Left forelimb (tissue), 1 donor: ENCODE measurements at places on chromosomes 6 and 20.

DNA sequence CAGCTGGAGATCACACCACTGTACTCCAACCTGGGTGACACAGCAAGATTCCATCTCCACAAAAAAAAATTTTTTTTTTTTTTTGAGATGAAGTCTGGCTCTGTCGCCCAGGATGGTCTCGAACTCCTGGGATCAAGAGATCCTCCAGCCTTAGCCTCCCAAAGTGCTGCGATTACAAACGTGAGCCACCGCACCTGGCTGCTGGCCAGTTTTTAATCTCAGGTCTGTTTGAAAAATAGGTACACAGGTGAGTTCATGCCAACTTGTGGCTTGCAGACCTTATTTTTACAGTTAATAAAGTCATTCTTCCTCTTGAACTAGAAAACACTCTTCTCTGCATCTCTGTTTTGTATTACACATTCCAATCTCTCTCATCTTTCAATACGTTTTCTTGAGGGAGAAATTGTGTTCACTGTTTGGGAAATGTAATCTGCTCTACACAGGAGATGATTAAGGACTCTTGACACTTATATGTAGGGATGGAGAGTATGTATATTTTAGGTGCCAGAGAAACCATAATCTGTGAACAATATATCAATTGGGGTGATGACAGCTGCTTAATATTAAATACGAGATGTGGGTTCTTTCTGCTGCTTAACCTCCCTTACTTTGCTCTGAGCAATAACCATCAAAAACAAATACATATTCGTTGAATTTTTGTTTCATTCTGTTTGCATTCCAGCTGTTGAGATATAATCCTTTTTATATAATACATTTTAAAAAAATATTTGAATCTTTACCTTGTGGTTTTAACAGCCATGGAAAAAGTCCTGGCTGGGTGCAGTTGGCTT, 17.7 kb upstream of the RIPOR3 start:
- no peak for DNase-seq

DNA sequence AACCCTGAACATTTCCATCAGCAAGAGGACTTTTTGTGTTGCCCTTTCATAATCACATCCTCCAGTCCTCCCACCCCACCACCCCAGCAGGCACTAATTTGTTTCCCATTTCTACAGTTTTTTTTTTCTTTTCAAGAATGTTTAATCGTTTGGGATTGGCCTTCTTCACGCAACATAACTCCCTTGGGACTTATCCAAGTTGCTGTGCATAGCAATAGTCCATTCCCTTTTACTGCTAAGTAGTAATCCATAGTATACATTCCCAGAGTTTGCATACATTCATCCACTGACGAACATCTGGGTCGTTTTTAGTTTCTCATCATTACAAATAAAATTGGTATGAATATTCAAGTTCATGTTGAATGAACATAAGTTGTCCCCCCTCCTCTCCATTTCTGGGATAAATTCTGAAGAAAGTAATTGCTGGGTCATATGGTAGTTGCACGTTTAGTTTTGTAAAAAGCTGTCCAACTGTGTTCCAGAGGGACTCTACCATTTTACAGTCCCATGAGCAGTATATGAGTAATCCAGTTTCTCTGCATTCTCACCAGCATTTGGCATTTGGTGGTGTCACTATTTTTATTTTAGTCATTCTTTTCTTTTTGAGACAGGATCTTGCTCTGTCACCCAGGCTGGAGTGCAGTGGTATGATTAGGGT, 90.8 kb downstream of the DOK5 start:
- DNase-seq = no peak

- no peak for DNase-seq
Measured at GRCh38 chr6:111260570-111261298, 173.4 kb downstream of the SLC16A10 start.

- no peak for DNase-seq
Measured at GRCh38 chr6:99270030-99270429, 79.4 kb downstream of the FAXC start.

- DNase-seq = no peak
Measured at GRCh38 chr20:41902346-41902745, 284.2 kb upstream of the CHD6 start.

DNA sequence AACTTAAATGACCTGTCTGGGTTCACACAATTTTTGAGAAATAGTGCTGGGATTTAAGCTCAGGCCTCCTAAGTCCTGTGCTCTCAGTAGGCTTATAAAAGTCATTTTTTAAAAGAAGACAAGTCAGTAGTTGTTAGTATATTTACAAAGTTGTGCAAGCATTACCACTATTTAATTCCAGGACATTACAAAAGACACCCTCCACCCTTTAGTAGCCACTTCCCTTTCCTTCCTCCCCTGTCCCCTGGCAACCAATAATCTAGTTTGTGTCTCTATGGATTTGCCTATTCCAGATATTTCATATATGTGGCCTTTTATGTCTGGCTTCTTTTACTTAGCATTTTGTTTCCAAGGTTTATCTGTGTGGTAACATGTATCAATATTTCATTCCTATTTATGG, 37.6 kb downstream of the HMGN3 start:
- no peak for DNase-seq

- no peak for DNase-seq
Measured at GRCh38 chr6:69180361-69181067, 545.4 kb downstream of the ADGRB3 start.

GRCh38 chr20:14921513-14921912, 584.1 kb upstream of the FLRT3 start:
- no peak for DNase-seq

DNA sequence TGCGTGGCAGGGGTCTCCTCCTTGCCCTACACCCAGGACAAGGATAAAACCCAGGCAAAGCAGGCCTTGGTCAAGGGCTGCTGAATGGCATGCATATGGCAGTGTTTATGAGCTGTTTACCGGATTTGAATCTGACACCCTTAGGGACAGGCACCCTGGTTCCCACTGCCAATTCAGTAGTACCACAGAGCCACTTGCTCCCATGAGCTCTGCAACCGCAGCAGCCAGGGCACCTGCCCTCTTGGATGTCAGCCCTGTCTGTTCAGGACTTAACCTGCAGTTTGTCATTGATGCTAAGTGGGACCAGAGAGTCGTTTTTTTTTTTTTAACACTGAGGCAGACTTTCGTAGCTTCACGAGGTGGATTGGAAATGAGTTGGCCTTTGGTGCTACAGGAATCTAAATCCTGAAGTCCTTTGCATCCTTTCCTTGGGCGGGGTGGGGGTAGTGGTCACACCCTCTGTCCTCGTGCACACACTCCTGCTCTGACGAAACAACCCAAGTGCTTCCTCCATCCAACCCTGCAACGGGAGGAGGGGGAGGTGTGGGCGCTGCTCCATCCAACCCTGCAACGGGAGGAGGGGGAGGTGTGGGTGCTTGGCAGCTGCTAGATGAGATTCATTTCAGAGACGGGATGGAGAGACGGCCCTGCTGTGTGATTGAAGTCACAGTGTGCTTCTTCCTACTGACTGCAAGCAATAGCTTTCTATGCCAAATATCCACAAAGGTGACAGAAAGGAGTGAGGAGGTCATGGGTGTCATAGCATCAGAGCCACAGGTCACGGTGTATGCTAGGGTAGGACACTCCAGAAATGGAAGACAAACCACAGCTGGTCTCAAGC, 166.5 kb downstream of the SMOC2 start:
- no peak for DNase-seq

DNA sequence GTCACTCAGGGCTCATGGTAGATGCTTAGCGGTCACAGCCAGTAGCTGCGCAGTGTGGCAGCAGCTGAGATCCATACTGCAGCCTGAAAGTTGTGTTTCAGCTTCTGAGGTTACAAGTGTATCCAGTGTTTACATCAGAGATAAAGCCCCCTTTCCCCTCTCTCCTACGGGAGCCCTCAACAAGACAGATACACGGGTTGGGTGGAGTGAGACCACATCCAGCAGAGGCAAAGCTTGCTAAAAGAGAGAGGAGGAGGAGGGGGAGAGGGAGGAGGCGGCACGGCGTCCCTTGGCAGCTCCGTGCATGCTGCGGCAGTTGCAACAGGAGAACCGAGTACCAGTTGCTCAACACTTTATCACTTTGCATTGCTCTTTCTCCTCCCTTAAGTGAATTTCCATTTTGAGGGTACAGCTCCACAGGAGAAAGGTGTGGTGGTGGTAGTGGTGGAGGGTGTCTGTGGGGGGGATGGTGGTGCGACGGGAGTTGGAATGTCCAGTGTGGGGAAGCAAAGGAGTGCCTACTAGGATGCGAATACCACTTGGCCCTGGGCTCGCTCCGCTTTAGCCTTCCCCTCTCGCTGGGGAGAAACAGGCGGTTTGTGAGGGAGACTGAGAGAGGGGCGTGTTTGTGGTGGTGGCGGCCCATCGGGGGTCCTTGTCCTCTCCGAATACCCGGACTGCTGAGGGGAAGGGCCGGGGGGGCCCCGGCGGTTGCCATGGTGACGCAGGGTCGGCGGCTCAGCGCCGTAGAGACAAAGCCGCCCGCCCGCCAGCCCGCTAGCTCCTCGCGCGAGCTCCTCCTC, 405 bp upstream of the RNF182 start:
- peak; percentile 75 for DNase-seq

GRCh38 chr6:69789578-69789977, 7.2 kb downstream of the LMBRD1 start:
- DNase-seq = no peak

DNA sequence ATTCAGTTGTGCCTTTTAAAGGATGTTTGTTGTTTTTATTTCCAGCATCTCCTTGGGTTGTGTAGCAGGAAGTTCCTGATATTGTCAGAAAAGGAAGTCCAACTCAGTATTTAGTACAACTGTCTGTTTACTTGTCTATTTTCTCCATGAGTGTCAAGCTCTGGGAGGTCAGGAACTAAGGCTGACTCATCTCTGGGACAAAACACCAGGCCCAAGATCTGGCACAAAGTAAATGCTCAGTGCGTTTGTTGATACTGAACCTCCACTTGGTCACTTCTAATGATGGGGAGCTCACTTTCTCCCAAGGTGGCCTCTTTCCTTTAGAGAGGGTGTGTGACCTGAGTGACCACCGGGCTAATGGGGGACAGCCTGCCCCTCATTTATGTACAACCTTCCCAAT, 12.6 kb upstream of the PIGU start:
- no peak for DNase-seq

DNA sequence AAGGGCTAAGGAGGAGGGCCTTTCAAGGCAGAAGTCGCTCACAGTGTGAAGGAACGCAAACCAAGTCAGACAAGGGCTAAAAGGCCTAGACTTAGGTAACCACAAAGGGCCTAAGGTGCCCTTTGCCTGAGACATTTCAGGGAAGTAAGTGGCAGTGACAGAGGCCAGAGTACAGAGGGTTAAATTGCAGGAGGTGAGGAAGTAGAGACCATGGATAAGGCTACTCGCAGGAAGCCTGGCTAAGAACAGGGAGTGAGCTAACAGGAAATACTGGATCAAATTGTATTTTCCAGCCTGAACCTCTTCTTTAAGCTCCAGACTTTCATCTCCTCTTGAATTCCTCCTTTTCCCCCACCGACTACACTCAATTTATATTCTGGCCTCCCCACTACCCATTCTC, 16.6 kb downstream of the ZHX3 start:
- DNase-seq = no peak

- DNase-seq = no peak
Measured at GRCh38 chr20:20754714-20755113, 42.3 kb upstream of the RALGAPA2 start.

GRCh38 chr20:55354720-55355119, 650.6 kb downstream of the CBLN4 start:
- DNase-seq = no peak

GRCh38 chr6:27593200-27593818, 120.4 kb upstream of the ZNF184 start:
- no peak for DNase-seq

DNA sequence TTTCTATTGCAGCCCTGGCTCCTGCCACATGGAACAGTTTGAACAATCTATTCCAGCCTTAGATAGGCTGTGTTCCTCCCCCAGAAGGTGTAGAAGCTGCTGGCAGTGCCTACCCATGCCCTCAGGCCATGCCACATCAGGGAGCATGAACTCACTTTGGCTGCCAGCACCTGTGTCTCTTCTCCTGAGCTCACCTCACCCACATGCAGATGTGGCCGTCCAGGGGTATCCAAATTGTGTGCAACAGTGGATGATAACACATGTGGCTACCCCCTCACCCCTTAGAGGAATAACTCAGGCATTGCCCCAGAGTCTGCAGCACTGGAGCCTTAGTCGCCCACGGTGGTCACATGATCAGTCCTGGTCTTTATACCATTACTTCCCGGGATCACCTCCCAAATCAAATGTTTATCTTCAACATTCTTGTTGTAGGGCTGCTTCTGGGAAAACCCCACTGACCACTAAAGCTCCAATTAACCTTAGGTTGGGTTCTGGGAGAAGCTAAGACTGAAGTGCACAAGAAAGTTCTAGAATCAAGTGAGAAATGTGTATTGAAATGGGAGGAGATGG, 110.4 kb downstream of the BANF2 start:
- no peak for DNase-seq

DNA sequence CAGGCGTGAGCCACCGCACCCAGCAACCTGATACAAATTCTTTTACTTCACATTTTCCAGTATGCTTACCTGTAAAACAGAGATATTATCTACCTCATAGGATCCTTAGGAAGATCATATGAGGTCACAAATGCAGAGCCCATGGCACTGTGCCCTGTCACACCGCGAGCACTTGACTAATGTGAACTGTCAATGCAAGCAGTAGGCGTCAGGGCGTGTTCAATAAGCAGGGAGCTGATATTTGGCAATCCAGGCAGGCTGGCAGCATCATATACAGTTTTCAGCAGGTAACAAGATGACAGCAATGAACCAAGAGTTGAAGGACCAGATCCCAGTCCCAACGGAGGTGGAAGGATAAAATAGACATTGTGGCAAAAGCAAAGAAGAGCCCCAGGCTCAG, 14.6 kb upstream of the ARID1B start:
- DNase-seq = no peak

- no peak for DNase-seq
Measured at GRCh38 chr6:128363020-128363813, 157.2 kb downstream of the PTPRK start.

- no peak for DNase-seq
Measured at GRCh38 chr6:138977646-138978167, 10.3 kb downstream of the REPS1 start.

GRCh38 chr20:8587251-8587650, 455.2 kb downstream of the PLCB1 start:
- no peak for DNase-seq

- DNase-seq = no peak
Measured at GRCh38 chr6:135951169-135951568, 99.7 kb downstream of the PDE7B start.

- no peak for DNase-seq
Measured at GRCh38 chr20:23019403-23019802, 15.7 kb upstream of the SSTR4 start.

GRCh38 chr6:167652701-167653095, 174.0 kb upstream of the AFDN start:
- no peak for DNase-seq

GRCh38 chr6:3260772-3261517, 2.2 kb downstream of the PSMG4 start:
- no peak for DNase-seq
